Kidney epithelial cell (primary cell): ENCODE measurements at places on chromosomes 6 and 20. TPM values are rescaled to one million over a fixed set of nuclear protein-coding genes. Genes with fewer than 3 reads are reported as not detected.

GRCh38 chr6:36580184-36580526, 14.0 kb upstream of the SRSF3 start:
- no peak for DNase-seq

The FAM83C gene
- total RNA-seq, result not detected in 2 replicates

DNA sequence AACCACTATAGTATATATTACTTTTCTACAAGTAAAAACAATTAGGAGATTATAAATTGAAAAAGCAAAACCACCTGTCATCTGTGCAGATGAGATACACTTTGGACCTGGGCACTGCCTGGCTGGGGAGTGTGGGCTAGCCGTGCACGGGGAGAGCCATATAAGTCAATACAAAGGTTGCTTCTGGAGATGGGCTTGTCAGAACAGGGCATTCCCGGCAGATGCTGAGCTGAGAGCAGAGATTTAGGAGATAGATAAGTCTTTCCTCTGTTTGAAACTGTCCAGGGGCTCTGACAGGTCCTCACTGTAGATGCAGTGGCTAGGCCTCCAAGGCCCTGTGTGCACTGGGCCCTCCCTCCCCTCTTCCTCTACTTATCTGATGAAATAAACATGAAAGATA, 34.5 kb downstream of the CD164 start:
- no peak for DNase-seq

The RWDD2A gene
- total RNA-seq, result 4.3 and 4.6 TPM in 2 replicates

GRCh38 chr6:128659878-128660622, 139.7 kb upstream of the PTPRK start:
- no peak for DNase-seq
